ENCODE measurements at places on chromosomes 4 and X. TPM values are rescaled to one million over a fixed set of nuclear protein-coding genes. Genes with fewer than 3 reads are reported as not detected.

Gene RBM46
- not detected for total RNA-seq

Gene BANK1
- total RNA-seq, result 0.06 TPM

Gene MMRN1
- not detected for total RNA-seq

Gene LPAR4
- 3.8 TPM for total RNA-seq

Gene TEX13B
- total RNA-seq, result not detected

Gene PAGE4
- total RNA-seq, result not detected

Gene LDB2
- not detected for total RNA-seq

Gene HTR2C
- not detected for total RNA-seq

Gene CDX4
- not detected for total RNA-seq

Gene PAGE2B
- not detected for total RNA-seq

Gene TIGD4
- 0.63 TPM for total RNA-seq

- DNase-seq, result no peak
Observed at GRCh38 chr4:91111556-91111955, 984.4 kb downstream of the CCSER1 start.

- DNase-seq, result peak; percentile 0
Observed at GRCh38 chrX:6021316-6022091, 207.2 kb downstream of the NLGN4X start.

DNA sequence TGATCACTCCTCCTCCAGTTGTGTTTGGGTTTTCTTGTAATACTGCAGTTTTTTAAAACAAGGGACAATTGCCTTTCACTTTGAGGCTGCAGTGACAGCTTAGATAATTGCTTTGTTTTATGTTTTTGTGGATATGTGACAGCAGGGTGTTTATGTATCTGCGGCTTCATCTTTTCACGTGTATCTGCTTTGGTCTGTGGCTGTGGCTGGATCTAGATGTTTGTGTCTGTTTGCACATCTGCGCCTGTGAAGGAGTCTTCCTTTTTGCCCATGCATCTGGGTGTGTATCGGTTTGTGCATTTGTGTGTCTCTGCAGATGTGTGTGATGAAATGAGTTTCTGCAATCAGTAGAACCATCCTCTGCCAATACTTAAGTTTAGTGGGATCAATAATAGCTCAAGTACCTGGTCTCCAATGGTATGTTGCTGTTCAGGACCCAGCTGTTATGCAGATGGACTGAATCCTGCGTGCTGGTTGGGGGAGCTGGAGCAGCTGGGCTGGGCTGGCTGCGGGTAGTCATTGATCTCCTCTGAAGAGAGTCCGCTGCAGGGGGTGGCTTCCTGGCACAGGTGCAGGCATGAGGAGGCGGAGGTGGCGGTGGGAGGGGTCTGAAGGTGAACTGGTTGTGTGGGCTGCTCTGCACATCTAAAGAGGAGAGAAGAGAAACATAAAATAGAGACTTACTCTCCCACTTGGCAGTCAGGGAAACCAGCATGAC lies 390.3 kb downstream of the SH2D1A start:
- DNase-seq, result no peak

DNA sequence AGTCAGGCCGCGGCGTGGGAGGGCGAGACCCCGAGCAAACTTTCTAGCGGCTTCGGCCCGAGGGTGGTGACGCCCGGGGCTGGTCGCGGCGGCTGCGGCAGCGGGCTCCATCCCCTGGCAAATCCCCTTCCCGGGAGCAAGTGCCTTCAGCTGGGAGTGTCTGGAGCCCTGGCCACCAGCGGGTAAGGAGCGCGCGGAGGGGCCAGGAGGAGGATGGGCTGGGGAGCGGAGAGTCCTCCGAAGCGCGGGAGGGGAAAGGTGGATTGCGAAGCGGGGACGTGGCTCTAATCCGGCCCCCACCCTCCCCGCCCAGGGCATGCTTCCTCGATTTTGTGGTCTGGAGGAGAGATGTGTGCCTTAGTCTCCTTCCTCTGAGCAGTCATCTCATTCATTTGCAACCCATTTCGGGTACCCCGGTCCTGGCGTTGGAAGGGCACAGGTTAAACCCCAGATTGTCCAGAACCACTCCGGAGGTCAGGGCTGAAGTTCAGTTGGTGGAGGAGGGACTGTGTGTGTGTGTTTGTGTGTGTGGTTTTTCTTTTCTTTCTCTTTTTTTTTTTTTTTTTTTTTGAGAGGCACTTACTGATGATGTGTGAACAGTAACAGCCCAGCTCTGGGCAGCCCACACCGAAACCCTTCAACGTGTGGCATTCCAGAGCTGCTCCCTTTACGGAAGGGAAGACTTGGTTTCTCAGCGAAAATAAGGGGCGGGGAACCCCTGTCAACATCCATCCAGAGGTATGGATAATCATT lies 516 bp downstream of the SGMS2 start:
- DNase-seq, result peak; percentile 57

- no peak for DNase-seq
Observed at GRCh38 chr4:158771776-158772175, 3.0 kb downstream of the FNIP2 start.

GRCh38 chr4:166421556-166422156 lies 548.6 kb downstream of the TLL1 start:
- DNase-seq, result peak; percentile 57

DNA sequence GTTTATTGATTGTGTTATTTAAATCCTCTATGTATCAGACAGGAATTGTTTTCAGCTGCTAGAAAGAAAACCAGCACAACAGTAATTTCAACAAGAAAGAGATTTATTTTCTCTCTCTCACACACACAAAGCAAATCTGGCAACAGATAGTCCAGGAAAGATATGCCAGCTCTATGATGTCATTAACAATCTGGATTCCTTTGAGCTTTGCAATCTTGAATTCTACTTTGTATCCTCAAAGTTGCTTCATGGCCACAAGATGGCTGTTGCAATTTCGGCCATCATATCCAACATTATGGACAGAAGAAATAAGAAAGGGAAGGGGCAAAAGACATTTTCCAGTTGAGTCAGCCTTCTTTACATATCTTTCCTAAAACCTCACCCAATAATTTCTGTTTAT lies 19.8 kb upstream of the FMR1 start:
- peak; percentile 60 for DNase-seq

- no peak for DNase-seq
Observed at GRCh38 chrX:46687619-46688018, 71.3 kb downstream of the SLC9A7 start.

DNA sequence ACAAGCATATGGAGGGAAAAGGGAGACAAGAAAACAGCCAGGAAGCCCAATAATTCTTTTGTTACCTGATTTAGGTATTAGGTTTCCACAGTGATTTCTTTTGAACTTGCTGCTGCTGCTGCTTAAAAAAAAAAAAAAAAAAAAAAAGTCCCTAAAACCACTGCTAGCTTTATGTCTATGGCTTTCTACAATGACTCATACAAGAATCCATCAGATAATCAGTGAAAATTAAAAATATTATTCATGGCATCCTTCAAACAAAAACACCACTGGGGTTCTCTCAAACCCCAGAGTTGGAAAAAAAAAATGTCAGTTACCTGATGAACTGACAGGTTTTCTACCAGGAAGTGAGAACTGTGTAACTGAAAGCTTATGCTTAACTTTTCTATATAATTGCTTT lies 14.3 kb downstream of the EPHA5 start:
- DNase-seq, result no peak

GRCh38 chrX:17535229-17535628 lies 160.2 kb downstream of the NHS start:
- DNase-seq, result peak; percentile 31

DNA sequence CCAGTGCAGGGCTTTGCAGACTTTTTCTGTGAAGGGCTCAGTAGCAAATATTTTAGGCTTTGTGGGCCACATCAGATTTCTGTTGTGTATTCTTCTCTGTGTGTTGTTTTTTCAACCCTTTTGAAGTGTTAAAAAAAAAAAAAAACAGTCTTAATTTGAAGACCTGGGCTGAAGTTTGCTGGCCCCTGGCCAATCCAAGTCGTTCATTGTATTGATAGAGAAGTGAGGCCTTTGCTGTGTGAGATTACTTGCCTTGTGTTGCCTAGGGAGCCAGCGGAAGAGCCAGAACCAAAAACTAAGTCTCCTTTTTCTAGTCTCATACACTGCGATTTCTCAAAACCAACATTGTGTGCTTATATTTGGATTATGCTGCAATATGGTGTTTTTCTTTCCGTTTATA lies 46.9 kb downstream of the MTM1 start:
- DNase-seq, result no peak

DNA sequence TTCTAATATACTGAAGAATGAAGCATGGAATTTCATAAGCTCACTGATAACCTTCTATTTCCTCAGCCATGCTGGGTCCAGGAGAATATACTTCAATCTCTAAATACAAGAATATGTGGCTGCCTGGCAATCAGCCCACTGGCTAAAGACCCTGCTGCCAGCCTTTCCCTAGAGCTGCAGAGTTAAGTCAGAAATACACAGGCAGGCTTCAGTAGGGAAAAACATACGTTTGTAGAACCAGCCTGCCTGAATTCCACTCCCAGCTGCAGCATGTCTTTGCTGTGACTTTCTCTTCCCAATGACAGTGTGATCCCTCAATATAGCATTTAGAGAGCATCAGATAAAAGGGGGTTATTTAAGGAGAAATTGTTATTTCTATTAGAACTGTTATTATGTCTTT lies 289.1 kb downstream of the PCDH19 start:
- no peak for DNase-seq

DNA sequence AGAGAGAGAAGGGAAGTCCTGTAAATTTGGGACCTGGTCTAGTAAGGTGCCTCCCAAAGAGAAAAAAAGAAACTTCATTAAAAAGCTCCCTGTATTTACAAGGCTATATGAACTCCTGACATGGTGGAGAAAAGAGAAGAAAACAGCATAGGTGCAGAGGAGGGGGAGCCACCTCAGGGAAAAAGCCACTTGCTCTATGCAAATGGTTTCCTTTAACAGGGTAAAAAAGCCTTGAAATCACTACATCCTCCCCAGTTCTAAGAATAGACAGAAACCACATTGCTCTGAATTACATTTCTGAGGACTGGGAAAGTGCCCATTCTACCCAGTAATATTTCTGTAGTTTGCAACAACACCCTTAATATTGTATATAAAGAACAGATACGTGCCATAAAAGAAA lies 165.5 kb downstream of the KLF8 start:
- no peak for DNase-seq

DNA sequence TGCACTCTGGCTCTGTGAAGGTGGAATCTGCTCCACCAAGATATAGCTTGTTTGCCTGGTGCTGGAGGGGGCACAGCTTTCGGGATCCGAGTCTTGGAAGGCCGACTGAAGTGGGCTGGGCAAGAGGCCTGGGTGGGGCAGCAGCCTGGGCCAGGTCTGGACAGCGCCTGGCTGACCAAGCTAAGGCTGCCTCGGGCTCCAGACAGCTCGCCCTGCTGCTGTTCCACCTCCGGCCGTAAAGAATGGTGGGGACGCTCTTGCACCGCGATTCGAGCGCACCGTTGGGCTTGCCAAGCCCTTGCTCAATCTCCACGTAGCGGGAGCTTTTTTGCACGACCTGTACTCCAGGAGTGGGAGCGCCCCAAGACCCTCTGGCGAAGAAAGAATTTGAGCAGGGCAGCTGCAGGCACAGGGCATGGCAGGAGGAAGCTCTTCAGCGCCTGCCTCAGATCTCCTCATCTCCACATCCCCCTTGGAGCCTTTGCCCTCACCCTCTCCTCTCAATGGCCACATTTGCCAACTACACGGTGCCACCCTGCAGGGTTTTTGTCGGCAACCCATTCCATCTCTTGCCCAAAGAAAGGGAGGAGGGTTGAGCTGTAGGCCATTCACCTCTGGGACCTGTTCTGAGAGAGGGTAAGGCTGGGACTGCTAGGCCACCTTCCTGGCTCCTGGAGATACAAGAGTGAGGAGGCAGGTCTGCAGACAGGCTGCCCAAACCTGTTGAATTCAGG lies 18.9 kb downstream of the CNGA2 start:
- DNase-seq, result no peak

DNA sequence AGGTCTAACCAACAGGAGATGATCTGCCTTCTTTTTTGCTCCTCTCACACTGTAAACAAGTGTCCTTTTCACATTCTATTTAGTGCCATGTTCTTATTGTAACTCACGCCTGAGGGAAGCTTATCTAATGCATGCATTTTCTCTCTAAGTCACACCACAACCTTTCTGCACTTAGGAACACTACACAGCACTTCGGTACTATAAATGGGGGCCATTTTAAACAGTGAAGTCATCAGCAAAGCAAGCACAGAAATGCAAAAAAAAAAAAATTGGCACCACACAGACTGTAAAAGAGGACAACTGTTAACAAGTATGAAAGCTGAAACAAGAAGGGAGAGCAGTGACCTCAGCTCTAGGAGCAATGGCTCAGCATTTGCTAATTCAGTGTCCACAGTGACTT lies 45.2 kb downstream of the PRSS12 start:
- peak; percentile 21 for DNase-seq

DNA sequence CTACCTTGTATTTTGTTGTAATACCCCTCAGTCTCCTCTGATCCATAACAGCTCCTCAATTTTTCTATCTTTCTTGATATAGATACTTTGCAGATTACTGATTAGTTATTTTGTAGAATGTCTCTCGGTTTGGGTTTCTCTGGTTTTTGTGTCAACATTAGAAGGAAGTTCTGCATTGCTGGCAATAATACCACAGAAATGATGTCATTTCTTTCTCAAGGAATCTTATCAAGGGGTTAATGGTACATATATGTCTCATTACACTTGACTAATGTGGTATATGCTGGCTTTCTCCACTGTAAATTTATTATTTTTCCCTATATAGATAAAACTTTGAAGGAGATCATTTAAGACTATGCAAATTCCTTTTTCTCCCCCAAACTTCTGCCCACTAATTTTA lies 183.6 kb upstream of the DKK2 start:
- DNase-seq, result no peak

DNA sequence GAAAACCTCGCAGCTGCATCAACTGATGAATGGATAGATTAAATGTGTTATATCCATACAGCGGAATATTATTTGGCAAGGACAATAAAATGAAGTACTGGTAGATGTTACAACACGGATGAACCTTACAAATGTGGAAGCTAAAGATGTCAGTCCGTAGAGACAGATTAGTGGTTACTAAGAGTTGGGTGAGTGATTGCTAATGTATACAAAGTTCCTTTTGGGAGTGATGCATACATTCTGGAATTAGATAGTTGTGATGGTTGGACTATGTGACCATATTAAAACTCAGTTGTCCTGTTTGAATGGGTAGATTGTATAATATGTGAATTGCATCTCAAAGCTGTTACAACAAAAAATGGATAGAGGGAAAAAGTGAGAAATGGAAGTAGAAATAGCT lies 2.8 kb downstream of the FIP1L1 start:
- no peak for DNase-seq

DNA sequence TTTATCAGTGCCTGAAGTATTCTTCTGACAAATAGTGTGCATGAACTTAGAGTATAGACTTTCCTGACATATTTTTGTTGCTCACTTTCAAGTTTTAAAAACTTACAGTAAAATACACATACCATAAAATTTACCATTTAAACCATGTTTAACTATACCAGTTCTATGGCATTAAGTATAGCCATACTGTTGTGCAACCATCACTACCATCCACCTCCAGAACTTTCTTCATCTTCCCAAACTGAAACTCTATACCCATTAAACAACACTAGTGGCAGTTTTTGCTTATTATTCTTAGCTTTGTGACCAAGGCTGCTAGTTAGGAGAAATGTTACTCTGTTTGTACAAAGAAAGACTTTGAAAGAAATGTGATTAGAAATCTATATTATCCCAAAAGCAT lies 25.8 kb downstream of the ATP7A start:
- DNase-seq, result no peak

Measured in LHCN-M2 (cell line).